Thoracic aorta (tissue), 2 donors: ENCODE measurements at places on chromosomes 4 and X. TPM values are rescaled to one million over a fixed set of nuclear protein-coding genes. Genes with fewer than 3 reads are reported as not detected.

Gene SYN1
- total RNA-seq: 0.85 TPM

Gene COL25A1
- 0.42 TPM for total RNA-seq

- H3K36me3 ChIP-seq: no peaks in the 10 kb centered on the region
- DNase-seq: no peak
- no peaks in the 10 kb centered on the region for H3K4me1 ChIP-seq
- H3K27me3 ChIP-seq: no peaks in the 10 kb centered on the region
- H3K4me3 ChIP-seq: no peak overlapping the region
- no peak overlapping the region for H3K27ac ChIP-seq
Observed at GRCh38 chrX:69152417-69152841, 12.8 kb downstream of the PJA1 start.

Gene GLUD2
- total RNA-seq: 0.27 TPM

Gene EXOC1L
- total RNA-seq: not detected

GRCh38 chrX:149572743-149573142, 14.5 kb downstream of the MAGEA9B start:
- H3K36me3 ChIP-seq: no peaks in the 10 kb centered on the region
- no peak for DNase-seq
- H3K27ac ChIP-seq: no peak overlapping the region
- no peaks in the 10 kb centered on the region for H3K27me3 ChIP-seq
- peaks cover 14% of the 10 kb centered on the region for H3K4me1 ChIP-seq

DNA sequence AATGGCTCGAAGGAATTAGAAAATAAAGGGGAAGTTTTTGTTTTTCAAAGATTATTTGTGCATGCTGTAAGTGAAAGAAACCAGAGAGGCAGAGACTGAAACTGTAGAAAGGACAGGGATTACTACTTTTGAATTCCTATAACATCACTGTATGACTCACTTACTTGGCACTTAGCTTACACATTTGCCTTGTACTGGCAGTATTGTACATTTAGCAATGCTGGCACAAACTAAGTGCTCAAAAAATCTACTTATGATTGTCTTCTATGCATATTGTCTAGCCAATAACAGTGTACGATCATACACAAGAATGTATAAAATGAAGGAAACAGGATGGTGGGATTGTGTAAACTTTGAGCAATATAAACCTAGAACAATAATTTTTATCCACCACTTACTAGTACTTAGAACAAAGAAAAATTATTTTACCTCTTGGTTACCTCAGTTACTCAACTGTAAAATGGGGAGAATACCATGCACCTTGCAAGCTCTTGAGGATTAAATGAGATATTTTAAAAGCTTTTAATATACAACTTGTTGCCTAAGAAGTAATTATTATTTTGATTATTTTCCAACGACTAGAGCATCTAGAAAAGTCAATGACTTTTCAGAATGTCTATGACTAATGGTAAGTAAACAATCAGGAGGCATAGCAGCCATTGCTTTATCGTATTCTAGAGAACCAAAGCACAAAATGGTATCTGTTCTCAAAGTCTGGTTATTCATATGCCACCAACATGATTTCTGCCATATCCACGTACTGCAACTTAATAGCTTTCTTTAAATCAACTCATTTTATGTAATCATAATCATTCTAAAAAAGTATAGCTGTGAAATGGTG, 4.7 kb downstream of the FAM120C start:
- peaks cover 11% of the 10 kb centered on the region for H3K4me1 ChIP-seq
- no peak for DNase-seq
- H3K27ac ChIP-seq: no peak overlapping the region
